ENCODE measurements at places on chromosomes 16 and 17. TPM values are rescaled to one million over a fixed set of nuclear protein-coding genes. Genes with fewer than 3 reads are reported as not detected.

The CACNG1 gene
- 0.23 TPM for total RNA-seq

The ZP2 gene
- 0.23 TPM for total RNA-seq

The GAST gene
- not detected for total RNA-seq

The SDR42E1 gene
- 2.1 TPM for total RNA-seq

The PDXDC1 gene
- total RNA-seq = 49.6 TPM

The SEPTIN12 gene
- total RNA-seq = not detected

The GPR142 gene
- total RNA-seq = not detected

The FOXL1 gene
- 1.2 TPM for total RNA-seq
